ENCODE measurements at places on chromosomes 16 and 17.
A peak's percentile ranks its signal among the peaks of the same experiment; 100 is the strongest.

GRCh38 chr16:12802048-12802447 is 1.6 kb downstream of the CPPED1 start:
- no peak for DNase-seq

GRCh38 chr16:1057252-1057932 is 15.2 kb upstream of the SSTR5 start:
- DNase-seq = peak; percentile 51

- peak; percentile 53 for DNase-seq
Observed at GRCh38 chr17:28916302-28916934, 13.5 kb upstream of the DHRS13 start.

DNA sequence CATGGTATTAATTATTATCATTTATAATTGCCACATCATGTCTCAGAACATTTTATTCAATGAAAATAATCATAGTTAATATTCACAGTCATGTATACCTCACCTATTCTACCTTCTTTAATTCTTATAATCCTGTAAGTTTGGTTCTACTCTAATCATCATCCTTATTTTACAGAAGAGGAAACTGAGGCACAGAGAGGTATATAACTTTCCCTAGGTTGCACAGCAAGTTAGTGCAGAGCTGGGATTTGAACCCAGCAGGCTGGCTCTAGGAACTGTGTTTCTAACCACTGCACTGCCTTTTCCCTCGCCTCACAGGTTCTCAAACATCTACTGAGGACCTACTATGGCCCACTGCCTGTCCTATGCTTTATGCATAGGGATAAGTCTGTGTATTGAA is 32.7 kb downstream of the WSB1 start:
- DNase-seq = no peak

DNA sequence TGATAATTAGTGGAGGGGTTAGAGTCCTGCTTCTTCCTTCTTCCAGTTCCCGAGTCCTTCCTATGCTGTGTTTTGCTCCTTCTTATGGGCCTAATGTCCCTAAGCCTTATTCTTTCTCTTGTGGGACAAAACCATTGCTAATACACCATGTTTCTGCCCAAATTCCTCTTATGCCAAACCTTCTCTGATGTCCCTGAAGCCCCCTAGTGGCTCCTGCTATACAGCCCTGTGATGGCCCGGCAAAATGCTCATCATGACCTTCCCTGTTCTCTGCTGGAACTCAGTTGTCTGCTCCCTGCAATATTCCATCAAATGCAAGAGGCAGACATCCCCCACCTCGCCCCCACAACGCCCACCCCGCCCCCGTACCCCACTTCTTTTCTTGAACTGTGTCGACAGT is 171.6 kb downstream of the CDH11 start:
- no peak for DNase-seq

DNA sequence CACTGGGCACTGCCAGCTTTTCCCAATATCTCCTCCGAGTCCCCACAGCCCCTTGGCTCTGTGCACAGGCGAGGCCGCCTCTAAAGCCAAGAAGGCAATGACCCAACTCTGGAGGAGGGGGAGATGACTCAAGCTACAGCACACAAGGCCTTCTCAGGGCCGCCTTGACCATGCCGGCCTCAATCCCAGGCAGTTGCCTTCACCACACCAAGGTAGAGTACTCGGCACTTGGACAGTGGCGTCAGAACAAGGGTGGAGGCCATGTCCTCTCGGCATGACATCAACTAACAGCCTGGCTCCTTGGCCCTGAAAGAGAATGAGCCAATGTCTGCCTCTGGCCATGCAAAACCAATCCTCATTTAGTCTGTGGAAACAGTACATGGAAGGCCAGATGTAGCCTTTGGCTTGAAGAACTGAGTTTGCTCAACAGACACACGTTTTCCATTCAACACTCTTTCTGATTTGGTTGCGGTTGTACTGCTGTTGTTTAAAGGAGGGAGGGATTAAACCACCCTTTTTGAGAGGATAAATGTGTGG is 139.6 kb downstream of the XYLT1 start:
- no peak for DNase-seq

GRCh38 chr16:154217-155030 is 2.0 kb downstream of the HBZ start:
- DNase-seq = no peak

DNA sequence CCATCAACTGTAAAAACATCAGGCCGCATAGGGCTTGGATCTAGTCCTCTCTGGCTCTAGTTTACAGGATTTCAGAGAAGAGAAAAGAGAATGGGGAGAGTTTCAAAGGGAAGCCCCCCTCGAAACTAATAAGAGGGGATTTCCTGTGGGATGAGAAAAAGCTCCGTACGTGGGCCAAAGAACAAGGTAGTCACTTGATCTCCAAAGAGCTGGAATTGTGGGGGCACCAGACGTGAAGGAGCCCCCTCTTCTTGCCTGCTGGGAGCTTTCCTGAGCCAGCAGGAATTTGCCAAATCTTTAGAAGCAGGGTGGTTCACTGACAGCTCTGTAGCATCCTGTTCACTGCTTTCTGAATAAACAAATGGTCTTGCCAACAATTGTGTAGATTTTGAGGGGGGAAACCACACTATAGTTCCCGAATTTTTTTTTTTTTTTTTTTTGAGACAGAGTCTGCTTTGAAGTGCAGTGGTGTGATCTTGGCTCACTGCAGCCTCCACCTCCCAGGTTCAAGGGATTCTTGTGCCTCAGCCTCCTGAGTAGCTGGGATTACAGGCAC is 7.0 kb upstream of the TMIGD1 start:
- DNase-seq = no peak

DNA sequence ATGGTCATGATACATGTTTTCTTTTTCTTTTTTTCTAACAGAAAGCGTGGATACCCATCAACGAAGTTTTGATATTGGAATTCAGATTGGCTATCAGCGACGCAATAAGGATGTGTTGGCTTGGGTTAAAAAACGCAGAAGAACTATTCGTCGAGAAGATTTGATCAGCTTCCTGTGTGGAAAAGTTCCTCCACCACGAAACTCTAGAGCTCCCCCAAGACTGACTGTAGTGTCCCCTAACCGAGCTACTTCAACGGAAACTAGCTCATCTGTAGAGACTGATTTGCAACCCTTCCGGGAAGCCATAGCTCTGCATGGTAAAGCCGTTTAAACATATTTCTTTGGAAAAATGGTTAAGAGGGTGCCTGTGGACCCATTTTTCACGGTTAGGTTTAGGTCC is 11.5 kb downstream of the HAPSTR1 start:
- peak; percentile 28 for DNase-seq

DNA sequence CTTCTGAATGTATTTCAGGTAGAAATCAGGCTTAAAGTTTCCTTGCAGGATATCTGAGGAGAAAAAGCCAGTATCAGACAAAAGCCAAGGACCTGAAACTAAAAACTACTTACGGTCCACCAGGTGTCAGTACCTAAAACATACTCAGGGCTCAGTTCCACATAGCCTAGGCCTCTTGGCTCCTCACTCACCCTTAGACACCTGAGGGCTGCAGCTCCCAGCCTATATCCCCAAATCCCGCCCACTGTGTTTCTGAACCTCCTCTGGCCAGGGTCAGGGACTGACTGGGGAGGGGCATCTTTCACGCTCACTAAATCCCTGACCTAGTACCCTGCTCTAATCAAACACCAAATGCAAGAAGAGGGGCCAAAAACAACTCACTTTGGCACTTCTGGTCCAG is 8.8 kb upstream of the ROGDI start:
- DNase-seq = no peak

DNA sequence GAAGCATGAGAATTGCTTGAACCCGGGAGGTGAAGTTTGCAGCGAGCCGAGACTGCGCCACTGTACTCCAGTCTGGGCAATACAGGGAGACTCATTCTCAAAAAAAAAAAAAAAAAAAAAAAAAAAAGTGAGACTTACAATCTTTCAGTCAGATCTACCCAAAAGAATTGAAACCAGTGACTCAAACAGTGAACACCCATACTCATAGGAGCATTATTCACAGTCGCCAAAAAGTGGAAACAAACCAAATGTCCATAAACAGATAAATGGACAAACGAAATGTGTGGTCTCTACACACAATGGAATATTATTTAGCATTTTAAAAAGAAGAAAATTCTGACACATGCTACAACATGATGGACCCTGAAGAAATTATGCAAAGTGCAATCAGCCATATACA is 9.1 kb upstream of the SCNN1B start:
- DNase-seq = no peak

DNA sequence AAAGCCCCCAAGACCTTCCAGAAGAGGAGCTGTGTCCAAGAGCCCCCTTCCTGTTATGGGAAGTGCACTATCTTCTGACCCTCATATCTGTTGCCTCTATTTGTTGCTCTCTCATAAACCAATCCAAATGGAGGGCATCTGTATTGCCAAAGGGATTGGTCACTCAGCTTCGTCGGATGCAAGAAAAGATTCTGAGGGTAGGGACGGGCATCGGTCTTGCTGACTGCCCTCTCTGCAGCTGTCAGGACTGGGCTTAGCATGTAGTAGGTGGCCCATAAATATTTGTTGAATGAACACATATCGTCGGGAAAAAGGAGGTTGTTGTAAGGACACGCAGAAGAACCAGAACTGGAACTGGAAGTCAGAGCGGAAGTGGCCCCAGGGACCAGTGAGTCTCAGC is 44.1 kb downstream of the CCDC42 start:
- no peak for DNase-seq

DNA sequence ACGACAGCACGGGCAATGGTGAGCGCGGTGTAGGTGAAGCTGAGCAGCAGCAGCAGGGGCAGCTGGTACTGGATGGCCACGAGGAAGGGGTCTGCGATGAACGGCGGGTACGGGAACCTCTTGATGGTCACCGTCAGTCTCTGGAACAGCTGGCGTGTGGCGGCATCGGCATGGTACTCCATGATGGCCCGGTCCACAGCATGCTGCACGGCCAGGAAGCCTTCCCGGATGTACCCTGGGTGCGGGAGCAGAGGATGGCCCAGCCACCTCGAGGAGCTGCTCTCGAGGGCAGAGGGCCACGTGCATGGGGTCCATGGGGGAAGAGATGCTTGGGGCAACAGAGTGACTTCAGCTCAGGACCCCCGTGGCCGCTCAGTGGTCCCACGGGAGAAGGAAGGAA is 20.9 kb downstream of the ABCA3 start:
- DNase-seq = no peak

DNA sequence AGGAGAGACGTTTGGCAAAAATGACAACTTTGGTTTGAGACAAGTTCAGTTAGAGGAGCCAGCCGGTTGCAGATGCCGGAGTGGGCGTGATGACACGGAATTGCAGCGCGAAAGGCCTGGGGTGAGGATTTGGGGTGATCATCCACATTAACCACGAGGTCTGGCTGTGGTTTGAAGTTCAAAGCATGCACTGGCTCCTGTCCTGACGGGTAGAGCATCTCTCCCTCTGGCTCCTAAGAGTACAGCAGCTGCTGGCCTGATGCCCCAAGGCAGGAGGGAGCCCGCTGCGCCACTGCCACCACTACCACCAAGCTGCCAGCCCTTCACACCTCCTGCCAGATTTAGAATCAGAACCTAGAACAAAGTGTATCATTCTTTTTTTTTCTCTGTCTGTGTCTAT is 3.7 kb downstream of the RHBDL3 start:
- no peak for DNase-seq

- no peak for DNase-seq
Observed at GRCh38 chr16:60166-60565, 6.5 kb downstream of the SNRNP25 start.

DNA sequence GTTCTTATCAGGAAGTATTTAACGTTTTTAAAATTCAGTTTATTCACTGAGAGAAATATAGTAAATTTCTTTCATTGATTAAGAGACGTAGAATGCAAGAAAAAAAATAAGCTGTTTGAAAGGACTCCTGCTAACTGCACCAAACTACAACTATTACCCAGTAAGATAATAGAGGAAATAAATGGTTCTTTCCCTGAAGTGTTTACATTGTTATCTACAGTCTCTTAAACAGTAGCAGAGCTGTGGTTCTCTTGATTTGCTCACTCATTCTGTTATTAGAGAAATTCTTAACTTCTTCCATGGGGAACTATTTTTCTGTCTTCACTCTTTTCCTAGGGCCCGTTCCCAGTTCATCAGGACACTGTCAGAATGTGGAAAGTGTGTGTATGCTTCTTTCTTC is 973.0 kb downstream of the KCNJ2 start:
- DNase-seq = no peak

- no peak for DNase-seq
Observed at GRCh38 chr17:27631897-27632725, 1.1 kb downstream of the LGALS9 start.

DNA sequence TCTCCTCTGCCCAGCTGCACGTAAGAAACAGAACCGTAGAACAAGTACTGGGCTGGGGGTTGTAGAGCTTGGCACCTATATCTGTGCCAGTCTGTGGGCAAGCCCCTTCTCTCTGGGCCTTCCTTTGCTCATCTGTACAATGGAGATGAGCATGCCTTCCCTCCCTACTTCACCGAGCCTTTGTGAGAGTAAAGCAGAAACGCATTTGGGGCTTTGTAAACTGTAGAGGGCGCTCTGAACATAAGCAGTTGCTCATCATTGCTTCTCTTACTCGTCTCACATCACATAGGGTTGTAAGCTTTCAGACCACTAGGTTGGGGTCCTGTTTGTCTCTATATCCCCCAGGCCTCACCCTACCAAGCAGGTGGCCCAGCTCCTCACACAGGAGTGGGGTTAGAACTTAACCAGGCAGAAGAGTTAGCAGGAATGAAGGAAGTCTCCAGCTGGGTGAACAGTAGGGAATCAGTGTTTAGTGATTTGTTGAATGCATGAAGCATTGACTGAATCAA is 15.1 kb downstream of the SAMD14 start:
- peak; percentile 58 for DNase-seq

DNA sequence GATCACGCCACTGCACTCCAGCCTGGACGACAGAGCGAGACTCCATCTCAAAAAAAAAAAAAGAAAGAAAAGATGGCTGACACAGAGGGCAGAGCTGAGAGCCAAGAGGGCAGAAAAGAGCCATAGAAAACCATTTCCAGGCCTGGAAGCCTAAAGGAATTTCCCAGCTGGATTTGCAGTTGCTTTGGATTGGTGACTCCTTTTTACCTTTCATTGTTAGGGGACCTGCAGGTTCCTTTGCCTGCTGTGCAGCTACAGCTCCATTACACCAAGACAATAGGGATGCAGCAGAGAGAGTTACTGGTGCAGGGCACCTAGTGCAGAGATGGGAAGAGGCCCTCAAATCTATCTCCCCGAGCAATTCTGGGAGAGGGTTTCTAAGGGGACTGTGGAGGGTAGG is 18.4 kb downstream of the ZNF668 start:
- DNase-seq = no peak

GRCh38 chr16:916035-916799 is 54.6 kb downstream of the LMF1 start:
- DNase-seq = no peak
